ENCODE measurements at places on chromosomes 7 and 10.

- no peak for DNase-seq
Observed at GRCh38 chr7:49325571-49325970, 401.2 kb downstream of the CDC14C start.

GRCh38 chr7:131164025-131164925 is 163.4 kb upstream of the MKLN1 start:
- DNase-seq: no peak

DNA sequence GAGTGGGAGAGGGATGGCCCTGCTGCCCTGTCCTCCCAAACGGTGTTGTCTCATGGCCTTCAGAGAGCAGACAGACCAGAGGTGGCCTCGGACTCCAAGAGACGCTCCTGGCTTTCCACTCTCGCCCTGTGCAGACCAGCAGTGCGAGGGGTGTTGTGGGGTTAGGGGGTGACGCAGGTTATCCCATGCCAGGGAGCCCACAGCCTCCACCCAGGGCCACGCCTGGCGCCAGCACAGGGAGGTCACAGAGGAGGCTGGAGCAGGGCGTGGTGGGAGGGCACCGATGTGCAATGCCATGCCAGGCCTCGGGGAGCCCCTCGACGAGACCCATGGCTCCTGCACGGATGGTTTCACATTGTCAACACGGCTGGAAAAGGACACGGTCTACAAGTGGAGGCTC is 52.1 kb downstream of the INPP5A start:
- no peak for DNase-seq

GRCh38 chr10:30189238-30189580 is 129.8 kb upstream of the JCAD start:
- DNase-seq: no peak

DNA sequence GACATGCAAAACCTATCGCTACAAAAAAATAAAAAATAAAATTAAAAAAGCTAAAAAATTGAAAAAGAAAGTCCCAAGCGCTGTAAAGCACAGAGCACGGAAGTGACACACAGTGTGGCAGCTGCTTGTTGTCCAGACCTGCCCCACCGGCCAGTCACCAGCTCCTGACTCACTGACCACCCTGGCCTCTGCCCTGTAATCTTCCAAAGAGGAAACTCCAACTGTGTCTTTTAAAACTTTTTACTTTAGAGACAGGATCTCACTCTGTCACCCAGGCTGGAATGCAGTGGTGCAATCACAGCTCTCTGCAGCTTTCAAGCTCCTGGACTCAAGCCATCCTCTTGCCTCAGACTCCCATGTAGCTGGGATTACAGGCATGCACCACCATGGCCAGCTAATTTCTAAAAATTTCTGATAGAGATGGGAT is 23.6 kb downstream of the GNA12 start:
- no peak for DNase-seq

- no peak for DNase-seq
Observed at GRCh38 chr10:29553544-29554250, 81.1 kb downstream of the SVIL start.

DNA sequence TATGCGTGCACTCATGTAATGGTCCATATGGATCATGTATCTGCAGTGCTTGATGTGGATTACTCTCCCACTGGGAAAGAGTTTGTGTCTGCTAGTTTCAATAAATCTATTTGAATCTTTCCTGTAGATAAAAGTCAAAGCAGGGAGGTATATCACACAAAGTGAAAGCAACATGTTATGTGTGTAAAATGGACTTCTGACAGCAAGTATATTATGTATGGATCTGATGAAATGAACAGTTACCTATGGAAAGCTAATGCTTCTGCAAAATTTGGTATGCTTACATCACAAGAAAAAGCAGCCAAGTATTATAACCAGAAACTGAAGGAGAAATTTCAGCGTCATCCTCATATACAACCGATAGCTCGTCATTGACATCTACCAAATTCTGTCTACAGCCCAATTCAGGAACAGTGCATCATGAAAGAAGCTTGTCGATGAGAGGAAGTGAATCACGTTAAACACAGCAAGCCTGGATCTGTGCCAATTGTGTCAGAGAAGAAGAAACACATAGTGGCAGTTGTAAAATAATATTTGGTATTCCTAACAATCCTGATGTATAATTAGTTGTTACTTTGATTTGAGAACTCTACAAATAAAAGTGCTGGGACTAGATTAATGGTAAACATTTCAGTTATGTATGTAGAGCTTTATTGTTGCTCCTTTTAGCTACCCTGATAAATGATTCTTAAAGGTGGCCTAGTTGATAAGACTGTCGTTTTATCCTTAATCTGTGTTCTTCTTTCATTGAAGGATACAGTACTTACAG is 14.2 kb upstream of the SYPL1 start:
- DNase-seq: no peak

GRCh38 chr7:77388055-77388641 is 28.0 kb downstream of the GSAP start:
- DNase-seq: no peak

GRCh38 chr10:100341953-100342626 is 4.9 kb upstream of the SCD start:
- DNase-seq: peak; percentile 33

GRCh38 chr10:126702181-126702580 is 31.7 kb upstream of the C10orf90 start:
- DNase-seq: no peak

- DNase-seq: no peak
Observed at GRCh38 chr10:61995220-61995503, 93.7 kb downstream of the ARID5B start.

- peak; percentile 41 for DNase-seq
Observed at GRCh38 chr7:149882248-149883047, 8.7 kb downstream of the ATP6V0E2 start.

All from amygdala (tissue), 56 donors.